ENCODE measurements at places on chromosomes 5 and 9. TPM values are rescaled to one million over a fixed set of nuclear protein-coding genes. Genes with fewer than 3 reads are reported as not detected.

MAN2A1 gene
- 107 TPM for total RNA-seq

C9orf153 gene
- total RNA-seq = 0.25 TPM

SEC24A gene
- 30.9 TPM for total RNA-seq

INSL4 gene
- total RNA-seq = not detected

TRIM7 gene
- total RNA-seq = 6.1 TPM

PANK3 gene
- 51.1 TPM for total RNA-seq

SLU7 gene
- 71.8 TPM for total RNA-seq

KCNN2 gene
- not detected for total RNA-seq

SPATA24 gene
- total RNA-seq = 6.4 TPM

NRG2 gene
- 0.11 TPM for total RNA-seq

ANKDD1B gene
- total RNA-seq = 0.70 TPM

KIF4B gene
- total RNA-seq = not detected

LCN1 gene
- total RNA-seq = not detected

All from naive thymus-derived CD4-positive, alpha-beta T cell (primary cell).